ENCODE measurements at places on chromosomes 2 and 18.
A peak's percentile ranks its signal among the peaks of the same experiment; 100 is the strongest.

DNA sequence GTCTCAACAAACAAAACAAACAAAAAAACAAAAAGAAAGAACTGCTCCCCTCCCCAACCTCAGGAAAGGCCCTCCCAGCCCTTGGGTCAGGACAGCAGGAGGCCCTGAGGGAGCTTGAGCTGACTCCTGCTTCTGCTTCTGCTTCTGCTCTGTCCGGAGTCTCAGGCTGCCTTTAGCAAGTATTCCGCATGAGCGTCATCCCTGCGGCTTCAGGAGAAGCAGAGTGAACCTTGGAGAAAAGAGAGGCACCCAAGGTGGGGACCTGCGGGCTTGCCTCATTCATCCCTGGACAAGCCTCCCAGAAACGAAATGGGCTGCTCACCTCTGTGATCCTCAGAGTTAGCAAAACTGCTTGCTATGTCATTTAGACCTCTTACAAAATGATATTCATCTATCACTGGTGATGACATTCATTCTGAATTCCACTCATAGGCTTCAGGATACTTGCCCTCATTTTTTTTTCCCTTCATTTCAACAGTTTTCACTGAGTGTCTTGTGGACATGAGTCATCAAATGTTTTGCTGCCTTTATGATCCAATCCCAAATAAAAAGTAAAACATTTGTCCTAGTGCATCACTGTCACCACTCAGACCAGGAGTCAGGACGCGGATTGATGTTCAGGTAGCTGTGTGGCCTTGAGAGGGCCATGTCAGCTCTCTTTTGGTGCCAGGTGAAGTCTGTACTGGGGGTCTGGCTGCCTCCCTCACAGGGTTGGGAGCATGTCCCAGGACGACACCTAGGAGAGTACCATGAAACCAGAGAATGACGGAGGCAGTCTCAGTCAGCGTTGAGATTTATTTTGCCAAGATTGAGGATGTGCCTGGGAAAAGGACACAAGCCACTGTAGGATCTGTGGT lies 51.7 kb downstream of the IMPA2 start:
- DNase-seq, result no peak

DNA sequence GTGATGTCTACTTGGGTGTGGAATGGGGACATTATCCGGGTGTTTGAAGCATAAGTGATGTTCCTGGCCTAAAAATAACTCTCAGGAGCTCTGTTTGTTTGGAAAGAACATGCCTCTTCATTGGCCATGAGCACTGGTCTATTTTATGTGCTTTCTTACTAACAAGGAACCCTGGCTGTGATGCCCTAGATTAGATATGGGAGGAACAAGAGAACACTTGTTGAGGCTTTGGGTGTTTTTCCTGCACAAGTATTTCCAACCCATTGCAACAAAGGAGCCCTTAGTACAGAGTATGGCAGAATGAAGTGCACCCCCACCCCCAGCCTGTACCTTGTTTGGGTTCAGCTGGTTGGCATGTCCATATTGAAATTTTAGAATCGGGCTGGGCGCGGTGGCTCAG lies 95.9 kb downstream of the SLC4A3 start:
- no peak for DNase-seq

GRCh38 chr2:9205963-9206948 lies at the start of gene ASAP2:
Gene ASAP2 (plus strand): TSS chr2:9206812. CDS start chr2:9207105, 293 bp downstream.
- DNase-seq, result peak; percentile 74

DNA sequence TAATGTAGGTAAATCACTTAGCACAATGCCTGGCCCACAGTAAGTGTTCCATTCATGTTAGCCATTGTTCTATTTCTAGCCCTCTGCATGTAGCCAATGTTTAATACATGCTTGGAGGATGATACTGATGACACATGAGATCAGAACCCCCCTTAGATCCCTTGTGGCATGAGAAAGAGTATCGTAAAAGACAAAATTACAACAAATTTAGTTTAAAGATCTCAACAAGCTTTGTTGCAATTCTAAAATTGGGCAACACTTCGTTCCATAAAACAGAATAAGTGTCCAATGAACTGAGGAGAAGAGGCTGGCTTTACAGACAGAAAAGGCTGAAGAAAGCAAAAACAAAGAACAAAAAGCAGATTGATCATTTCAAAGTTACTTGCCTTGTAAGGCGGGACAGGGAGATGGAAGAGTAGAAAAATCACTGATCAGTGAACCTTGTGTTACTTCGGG lies 148.7 kb upstream of the SLC1A4 start:
- no peak for DNase-seq

DNA sequence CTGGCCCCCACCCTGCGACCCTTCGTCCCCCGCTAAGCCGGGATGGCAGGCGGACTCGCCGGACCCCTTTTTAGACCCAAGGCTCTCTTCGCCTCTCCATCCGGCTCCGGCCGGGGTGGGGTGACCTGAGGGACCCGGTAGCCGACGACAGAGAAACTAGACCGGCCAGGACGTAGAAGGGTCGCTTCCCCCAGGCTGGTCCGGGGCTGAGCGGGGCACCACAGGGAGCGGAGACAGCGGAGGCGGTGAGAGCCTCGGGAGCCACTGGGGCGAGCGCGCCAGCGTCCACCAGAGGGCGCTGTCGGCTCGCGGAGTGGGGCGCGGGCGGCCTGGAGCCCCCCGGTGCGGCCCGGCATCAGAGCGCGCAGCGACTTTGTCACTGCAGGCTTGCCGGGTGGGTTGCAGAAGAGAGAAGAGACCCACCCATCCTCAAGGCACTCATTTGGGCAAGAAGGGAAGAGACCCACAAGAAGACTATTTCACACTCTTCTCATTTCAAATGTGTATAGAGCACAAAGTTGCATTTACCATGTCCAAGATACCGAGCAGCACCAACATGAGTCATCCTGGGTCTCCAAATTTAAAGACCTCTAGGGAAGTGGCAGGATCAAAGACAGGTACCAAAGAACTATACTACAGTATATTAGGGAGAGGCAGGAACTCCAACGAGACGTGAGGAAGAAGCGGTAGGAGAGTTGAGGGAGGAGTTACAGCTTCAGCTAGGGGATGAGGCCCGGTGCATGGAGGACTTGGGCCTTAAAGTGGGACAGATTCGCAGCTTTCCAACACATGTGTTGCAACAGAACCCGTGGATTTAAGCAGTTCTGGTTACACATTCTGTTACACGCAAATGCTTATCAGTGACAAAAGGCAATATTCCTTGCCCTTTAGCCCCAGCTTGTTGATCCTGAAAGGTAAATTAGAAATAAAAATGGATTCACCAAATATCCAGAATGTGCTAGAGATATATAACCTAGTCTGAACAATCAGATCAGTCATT lies 7.6 kb upstream of the PRKCE start:
- peak; percentile 51 for DNase-seq

DNA sequence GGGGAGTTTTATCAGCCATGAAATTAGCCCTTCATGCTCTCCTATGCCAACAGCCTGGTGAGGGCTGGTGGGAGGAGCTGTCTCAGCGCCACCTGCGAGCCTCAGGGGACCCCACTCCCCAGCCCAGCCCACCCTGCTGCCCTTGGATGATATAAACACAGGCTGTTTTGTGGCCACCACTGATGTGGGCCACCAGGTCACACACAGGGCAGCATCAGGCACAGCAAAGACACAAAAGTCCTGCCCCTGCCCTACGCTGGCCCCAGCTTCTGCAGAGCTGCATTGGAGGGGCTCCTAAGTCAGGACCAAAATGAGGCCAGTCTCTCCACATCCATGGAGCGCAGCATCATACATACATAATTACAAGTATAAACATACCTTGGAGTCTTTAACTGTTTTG lies 110.6 kb upstream of the TEX51 start:
- no peak for DNase-seq

- no peak for DNase-seq
These were observed 13.4 kb downstream of the ATP8B1 start for GRCh38 chr18:57789759-57790158.

DNA sequence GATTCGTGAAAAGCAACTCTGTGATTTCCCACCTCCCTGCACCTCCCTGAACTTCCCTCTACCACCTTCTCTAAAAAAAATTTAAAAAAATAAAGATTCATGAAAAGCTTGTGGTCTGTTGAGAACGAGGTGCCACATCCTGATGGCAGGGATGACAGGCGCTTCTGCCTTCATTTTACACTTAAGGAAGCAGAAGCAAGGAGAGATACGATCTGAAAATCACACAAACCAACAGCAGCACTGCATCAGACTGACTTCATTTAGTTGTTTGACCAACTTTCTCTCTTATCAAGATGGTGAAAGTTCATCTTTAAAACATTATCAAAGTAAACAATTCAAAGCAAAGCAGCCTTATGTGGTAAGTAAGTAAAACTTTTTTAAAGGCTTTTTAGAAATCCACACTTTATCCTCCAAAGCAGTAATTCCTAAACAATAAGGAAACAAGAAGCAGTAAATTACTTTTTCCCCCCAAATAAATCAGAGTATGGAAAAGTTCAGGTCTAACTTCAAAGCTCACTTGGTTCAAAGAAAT lies 15.5 kb downstream of the WDFY1 start:
- DNase-seq, result no peak

DNA sequence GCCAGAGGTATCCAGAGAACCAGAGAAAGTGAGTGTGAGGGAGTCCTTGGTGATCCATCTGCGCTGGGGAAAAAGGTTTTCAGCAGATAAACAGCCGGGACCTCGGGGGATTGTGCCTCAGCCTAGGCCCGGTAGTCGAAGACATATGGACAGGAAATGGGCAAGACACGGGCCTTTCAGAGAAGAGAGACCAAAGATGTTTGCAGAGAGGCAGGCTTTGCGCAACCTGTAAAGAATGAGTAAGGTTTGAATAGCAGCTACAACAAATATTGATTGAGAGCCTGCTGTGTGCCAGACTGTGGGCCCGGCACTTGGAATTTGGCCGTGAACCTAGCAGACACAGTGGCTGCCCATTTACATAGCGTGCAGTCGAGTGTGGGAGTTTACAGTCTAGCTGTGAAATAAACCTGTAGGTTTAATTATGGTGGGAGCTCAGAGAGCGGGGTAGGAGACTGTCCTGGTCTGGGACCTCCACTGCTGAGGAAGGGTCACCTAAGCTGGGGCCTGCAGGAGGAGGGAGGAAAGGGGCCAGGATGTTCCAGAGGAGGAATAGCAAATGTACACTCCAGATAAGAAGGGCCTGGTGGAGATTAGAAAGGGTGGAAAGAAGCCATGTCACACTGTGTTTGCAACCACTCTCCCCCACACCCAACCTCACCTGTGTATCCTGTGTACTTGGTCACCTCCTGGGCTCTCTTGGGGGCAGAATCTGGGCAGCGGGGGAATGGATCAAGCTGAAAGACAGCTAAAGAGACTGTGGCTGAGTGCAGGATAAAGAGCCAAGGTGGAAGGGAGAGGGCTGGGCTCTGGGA lies 3.0 kb downstream of the SH2D6 start:
- DNase-seq, result no peak

- no peak for DNase-seq
These were observed 60.6 kb downstream of the GBX2 start for GRCh38 chr2:236107536-236107935.

GRCh38 chr2:68045342-68045741 lies 17.5 kb downstream of the C1D start:
- DNase-seq, result no peak

- no peak for DNase-seq
These were observed 2786.5 kb downstream of the RPIA start for GRCh38 chr2:91477731-91478672.

- no peak for DNase-seq
These were observed 3.8 kb upstream of the OTOF start for GRCh38 chr2:26481706-26482105.

DNA sequence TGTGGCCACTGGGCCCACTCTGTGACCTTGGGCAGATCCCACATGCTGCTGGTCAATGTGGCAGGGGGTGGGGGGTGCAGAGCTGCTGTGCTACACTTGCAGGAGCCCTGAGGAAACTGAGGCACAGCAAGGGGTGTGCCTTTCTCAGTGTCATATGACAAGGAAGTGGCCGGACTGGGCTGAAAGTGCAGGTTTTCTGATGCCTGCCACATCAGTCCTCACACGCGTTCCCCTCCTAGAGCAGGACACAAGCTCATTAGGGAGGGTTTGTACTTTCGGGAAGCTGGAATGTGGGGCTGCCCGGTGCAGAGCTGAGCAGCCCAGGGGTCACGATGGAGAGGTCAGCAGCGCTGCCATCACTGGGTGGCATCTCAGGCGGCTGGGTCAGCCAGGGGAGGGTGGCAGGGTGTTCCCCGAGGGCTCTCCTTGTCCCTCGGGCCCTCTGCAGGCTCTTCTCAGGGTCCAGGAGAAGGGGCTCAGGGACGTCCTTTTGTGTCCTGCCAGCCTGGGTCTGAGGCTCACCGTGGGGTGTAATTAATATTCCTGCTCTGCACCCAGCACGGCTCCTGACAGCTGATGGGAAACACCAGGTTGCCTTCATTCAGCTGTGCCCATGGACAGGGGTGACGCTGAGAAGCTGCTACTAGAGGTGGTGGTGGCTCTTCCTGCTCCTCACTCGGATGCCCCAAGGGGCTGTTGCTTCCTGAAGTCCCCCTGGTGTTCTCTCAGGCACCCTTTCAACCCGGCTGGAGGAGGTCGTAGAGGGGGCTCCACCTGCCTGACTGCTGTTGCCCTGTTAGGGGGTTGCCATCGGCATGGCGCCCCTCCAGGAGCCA lies 62.1 kb upstream of the HDAC4 start:
- DNase-seq, result no peak

DNA sequence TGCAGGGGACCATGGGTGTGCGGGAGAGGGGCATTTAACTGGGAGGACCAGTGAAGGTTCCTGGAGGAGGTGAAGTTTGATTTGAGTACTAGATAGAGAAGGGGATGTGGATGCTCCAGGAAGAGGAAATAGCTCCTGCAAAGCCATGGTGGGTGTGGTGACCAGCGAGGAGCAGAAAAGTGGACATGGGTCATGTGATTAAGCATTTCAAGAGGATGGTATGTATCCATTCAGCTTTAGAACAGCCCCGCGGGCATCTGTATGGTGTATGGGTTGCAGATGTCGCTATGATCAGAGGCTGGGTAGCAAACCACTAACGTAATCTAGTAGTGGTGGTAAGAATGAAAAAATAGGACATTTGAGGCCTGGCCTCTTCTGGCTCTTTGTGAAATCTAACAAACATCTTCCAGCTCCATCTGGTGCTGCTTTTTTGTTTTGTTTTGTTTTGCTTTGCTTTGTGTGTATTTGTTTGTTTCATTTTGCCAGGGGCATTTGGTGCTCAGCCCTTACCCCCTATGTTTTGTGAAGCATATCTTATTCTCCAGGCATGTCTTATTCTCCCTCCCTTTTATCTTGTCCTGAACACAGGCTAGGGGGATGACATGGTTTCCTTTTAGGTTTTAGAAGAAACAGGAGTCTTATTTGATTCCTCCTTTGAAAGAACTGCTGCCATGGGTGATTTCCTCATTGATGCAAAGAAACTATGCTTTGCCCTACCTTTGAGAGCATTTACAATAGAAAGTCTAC lies 226.1 kb downstream of the LRRTM1 start:
- DNase-seq, result no peak

DNA sequence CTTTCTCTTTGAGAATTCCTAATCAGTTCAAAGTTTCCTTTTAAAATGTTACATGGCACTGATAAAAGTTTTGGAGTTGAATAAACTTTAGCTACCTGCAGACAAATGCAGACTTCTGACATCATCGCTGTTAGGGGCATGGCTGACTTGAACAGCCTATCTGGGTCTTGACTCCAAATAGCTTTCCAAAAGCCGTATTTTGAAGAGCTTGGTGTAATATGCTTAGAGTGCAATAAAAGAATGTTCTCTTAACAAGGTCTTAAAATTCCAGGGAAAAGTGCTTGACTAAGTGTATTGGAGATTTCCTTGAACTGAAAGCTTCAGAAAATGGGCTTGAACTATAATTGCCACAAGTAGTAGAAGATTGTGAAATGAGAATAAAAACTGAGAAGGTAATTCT lies 342.9 kb upstream of the DCC start:
- DNase-seq, result no peak
